ENCODE measurements at places on chromosomes 3 and 15.

DNA sequence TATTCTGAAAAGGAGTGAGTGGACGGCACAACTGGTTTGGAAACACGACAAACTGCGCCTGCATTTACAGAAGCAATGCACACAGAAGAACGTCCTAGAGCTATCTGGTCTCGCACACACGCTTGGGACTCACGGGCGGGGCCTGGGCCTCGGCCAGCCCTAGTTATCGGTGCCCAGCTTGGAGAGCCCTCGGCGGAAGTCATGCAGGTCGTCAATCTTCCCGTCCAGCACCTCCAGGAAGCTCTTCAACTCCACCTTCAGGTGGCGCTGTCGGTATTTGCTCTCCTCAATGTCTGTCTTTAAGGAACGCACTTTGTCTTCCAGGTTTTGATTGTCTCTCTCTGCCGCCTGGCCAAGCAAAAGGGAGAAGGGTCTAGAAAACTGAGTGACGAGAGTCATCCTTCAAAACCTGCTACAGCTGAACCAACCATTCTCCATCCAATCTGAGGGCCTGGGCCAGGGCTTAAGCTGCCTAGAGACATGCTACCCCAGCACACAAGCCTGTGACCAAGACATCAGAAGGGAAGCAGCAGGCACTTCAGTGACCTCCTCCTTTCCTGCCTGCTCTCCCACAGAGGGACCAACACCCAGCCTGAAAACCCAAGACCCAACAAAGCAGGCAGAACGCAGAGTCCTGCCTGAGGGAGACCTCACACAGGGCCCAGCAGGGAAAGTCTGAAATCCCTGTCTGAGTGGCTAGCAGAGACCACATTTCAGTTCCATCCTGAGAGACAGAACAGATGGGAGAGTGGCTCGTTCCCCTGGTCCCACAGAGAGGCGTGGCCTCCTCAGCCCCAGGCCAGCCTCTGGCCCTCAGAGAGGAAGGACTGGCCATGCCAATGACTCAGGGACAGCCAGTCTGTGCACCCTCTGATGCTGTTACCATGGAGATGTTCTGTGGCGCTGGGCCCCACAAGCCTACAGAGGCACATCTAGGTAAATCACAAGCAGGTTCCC lies 40.4 kb downstream of the WHAMM start:
- peak; percentile 81 for DNase-seq

DNA sequence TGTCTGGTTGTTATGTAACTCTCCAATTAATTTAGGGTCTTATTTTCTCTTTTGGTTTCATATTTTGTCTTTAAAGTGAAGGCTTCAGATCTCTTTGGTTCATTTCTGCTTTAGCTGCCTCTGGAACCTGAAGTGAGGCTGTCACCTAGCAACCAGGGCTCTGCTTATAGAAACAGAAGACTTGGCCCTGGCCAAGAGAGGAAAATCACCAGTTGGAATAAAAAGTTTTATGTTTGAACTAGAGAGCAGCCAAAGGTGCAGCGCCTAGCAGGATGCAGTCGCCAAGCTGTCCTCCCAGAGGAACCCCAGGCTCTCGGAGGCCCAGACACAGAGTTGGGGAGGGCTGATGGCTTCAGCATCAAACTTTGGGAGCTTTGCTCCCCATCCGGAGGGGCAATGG lies 41.1 kb downstream of the LYZL4 start:
- no peak for DNase-seq

GRCh38 chr3:194884649-194885315 lies 199.1 kb downstream of the FAM43A start:
- no peak for DNase-seq

GRCh38 chr3:61847784-61848462 lies 286.6 kb downstream of the PTPRG start:
- peak; percentile 85 for DNase-seq

- DNase-seq: no peak
These were observed 57.1 kb downstream of the TRAK1 start for GRCh38 chr3:42148086-42148848.

- DNase-seq: peak; percentile 2
These were observed 4.0 kb upstream of the ADPGK start for GRCh38 chr15:72787526-72787925.

DNA sequence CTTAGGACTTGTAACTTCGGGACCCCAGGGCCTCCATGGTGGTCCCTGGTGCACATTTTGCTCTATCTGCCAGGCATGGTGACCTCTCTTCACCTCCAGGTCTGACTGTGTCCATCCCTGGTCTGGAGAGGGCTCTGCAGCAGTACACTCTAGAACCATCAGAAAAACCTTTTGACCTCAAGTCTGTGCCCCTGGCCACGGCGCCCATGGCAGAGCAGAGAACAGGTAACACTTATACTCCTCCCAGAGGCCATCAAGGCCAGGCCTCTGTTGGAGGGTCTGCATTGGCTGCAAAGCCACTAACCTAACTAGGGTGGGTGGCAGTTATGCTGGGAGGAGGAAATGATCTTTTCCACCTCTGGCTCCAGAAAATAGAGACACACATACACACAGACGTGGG lies 10.3 kb upstream of the HMCES start:
- no peak for DNase-seq

DNA sequence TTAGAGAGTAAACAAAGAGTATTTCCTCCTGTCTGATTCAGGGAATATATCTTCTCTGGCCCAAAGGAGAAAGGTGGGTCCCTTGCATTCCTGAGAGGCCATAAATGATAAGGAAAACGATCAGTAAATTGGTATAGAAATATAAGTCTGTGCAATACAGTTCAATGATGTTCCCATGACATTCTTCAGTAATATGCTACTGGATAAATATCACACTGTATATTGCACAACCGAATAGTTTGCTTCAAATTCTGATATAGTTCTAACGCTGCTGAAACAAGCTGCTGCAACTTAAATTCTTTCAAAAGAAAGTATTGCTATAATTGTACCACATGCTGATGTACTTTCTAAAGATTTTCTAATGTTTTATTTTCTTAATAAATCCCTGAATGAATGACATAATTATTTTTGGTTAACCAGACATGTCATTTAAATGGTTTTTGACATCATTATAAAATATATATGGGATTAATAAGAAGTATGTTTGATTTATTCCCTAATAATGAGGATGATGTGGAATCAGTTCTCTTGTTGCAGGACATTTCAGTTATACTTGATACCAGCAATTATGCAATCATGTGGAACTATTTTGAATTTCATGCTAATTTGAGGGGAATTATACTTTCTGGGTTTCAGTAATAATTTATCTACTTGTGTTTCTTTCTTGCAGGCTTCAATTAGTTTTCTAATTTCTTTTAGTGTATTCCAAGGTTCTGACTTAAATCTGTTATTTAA lies 44.9 kb downstream of the FGF7 start:
- peak; percentile 52 for DNase-seq

GRCh38 chr3:105170423-105170822 lies 196.3 kb upstream of the ALCAM start:
- DNase-seq: no peak

DNA sequence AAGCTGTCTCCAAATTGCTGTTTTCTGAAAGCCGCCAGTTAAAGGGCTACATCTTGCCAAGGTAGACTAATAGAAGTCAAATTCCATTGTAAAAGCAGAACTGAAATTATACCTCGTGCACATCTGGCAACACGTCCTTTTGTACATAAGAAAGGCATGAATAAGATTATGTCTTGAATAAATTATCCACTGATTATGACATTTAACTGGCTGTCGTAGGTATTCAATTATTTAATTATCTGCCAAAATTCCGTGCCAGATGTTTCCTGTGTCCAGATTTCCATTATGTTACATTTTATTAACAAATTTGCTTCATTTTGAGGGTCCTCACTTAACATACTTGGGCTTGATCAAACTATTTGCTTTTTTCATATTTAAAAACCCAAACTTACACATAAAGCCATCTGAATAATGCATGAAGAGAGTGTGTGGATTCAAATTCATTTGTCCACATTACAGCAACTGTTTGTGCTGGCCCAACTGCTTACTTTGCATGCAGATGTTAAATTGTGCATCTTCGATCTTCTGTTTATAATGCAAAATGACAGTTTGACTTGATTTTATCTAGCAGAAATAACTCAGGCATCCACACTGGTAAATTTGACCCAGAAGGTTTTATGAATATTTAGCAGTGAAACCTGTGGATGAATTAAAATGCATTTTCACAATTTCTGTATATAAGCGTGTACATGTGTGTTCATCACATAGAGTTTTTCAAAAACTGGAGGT lies 701.5 kb downstream of the ZNF385D start:
- no peak for DNase-seq

DNA sequence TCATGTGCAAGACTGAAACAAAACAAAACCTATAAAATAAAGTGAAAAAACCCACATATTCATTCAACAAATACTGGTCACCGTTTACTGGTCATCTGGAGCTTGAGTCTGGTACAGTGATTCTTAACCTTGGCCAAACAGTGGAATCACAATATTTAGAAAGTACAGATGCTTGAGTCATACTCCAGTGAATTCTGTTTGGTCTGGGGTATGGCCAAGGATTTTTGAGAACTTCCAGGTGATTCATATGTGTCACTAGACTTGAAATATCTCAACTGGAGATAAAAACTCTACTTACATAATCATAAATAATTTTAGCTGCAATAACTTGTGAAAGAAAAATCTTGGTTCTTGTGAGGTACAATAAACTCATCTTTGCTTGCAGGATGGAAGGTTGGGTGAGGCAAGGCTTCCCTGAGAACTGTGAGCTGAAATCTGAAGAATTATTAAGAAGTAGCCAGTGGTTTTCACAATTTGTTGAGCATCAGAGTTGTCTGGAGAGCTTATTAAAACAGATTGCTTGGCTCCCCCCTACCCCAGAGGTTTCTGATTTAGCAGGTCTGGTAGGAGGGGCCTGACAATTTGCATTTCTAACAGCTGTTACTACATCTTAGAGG lies 9.6 kb downstream of the NEK11 start:
- DNase-seq: peak; percentile 89

DNA sequence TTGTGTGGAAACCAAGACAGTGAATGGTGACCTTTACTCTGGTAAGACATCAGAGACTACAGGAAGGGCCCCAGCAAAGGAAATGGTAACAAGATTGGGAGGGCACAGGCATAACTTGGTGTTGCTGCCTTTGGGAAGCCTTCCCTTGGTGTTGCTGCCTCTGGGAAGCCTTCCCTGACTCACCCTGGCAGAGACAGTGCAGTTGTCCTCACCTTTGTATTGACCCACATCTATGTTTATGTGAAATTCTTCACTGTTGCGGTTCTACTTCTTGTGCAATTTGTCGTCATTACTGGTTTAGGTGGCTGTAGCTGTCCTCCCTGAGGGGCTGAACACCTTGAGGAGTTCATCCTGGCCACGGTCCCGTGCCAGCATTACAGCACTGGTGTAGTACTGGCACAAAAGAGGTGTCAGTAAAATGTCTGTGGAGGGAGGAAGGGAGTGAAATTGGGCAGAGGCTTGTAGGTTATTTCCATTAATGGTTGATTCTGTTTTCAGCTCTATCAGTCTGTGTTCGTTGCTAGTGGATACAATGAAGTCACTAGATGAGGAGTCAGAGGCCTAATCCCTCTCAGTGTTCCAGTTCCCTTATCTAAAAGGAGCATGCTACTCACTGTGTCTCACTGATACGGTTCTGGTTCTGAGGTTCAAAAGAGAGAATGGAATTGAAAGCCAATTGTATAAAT lies 21.6 kb downstream of the IFT122 start:
- no peak for DNase-seq

- DNase-seq: no peak
These were observed 19.1 kb downstream of the TYRO3 start for GRCh38 chr15:41577863-41578735.

DNA sequence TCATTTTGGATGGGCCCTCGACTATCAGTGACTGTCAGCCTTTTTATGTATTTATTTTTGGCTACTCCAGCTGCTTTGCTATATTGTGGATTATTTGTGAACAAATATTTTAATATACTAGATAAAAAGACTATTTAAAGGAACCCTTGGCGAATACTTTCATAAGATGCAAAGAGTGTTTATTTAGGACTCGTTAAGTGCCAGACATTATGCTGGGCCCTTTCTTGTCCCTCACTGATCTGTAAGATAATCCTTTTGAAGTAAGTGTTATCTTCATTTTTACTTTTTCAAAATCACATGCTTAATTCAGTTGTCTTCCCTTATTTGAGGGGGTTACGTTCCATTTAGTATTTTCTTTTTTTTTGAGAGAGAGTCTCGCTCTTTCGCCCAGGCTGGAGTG lies 376.8 kb upstream of the C2CD4B start:
- DNase-seq: no peak

DNA sequence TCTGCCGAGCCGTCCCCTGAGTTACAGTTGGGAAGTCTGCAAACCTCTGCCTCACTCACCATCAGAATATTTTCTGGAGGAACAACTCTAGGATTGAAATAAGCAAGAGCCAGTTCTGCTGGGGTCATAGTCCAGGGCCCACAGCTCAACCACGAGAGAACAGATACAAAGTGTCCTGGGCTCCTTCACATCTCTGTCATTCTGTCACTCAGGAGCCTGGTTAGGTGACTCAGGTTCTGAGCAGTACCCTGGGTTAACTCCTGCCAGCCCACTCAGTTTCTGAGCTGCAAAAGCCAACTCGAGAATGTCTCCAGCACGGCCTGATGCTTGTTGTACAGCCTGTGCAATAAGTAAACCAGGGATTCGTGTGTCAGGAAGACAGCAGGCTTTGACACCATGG lies 155.7 kb downstream of the SLCO3A1 start:
- DNase-seq: no peak

DNA sequence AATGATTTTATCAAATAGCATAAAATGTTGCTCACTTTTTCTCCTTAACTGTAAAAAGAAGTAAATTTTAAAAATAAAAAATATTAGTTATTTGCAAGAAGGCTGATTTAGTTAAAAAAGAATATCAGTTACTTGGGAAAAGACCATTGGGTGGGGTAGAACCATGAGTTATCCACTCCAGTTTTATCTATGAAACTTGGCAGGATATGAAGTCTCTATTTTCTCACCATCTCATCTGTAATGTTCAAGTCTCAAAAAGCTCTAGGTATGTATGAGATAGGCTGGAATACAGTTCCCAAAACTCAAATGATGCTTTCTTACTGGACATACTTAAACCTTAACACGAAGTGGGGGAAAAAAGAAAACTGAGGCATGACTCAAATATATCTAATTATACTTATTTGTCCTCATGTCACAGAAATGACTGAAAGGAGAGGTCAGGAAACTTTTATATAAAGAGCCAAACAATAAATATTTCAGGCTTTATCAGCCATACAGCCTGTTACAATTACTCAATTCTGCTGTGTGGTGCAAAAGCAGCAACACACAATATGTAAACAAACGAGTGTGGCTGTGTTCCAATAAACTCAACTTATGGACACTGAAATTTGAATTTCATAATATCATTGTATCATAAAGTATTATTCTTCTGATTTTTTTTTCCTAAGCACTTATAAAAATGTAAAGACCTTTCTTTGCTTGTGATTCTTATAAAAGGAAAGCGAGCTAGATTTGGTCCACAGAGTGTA lies 131.8 kb downstream of the TBL1XR1 start:
- peak; percentile 66 for DNase-seq

DNA sequence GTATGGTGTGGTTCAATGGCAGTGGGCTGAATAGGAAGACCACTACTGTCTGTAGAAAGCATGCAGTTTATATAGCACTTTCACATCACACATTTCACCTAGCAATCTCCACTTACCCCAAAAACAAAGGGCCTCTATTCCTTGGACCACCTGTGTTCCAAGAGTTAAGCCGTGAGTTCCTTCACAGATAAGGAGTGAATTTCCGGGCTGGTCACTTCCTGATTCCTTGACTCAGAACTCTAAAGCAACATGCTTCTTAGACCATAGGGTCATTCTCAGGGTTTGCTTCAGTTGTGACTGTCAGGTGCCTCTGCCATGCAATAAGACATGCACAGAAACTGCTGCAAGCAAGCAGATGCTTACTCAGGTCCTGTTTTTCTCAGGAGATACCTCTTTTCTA lies 588.5 kb upstream of the TGFBR2 start:
- no peak for DNase-seq

All from fibroblast of lung (primary cell).